Adrenal gland (tissue), 19 donors: ENCODE measurements at places on chromosomes 3 and 15. TPM values are rescaled to one million over a fixed set of nuclear protein-coding genes. Genes with fewer than 3 reads are reported as not detected.

GRCh38 chr3:146078031-146078430 is 83.0 kb downstream of the PLOD2 start:
- no peak overlapping the region for H3K27ac ChIP-seq
- H3K4me1 ChIP-seq: no peaks in the 10 kb centered on the region
- no peak overlapping the region for H3K4me3 ChIP-seq

DNA sequence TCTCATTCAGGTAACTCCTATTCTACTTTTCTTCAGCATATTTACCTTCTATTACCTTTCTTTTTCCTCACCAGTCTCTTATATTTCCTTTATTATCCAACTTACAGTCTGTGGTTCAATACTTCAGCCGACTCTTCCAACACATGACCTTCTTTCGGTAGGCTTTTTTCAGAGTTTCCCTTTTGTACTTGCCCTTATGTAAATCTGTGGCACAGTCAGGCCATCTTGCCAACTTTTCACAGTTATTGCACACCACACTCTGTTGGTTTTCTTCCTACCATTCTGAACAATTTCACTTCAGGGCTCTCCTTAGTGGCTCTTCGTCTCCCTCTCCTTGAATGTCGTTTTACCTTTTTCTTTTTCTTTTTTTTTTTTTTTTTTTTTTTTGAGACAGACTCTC is 427.8 kb downstream of the LPP start:
- peaks cover 21% of the 10 kb centered on the region for H3K4me1 ChIP-seq
- no peak for DNase-seq
- no peak overlapping the region for H3K4me3 ChIP-seq
- H3K36me3 ChIP-seq: no peaks in the 10 kb centered on the region
- H3K27ac ChIP-seq: no peak overlapping the region
- no peaks in the 10 kb centered on the region for H3K27me3 ChIP-seq

- H3K36me3 ChIP-seq: no peaks in the 10 kb centered on the region
- H3K4me3 ChIP-seq: no peak overlapping the region
- no peak for DNase-seq
- no peaks in the 10 kb centered on the region for H3K4me1 ChIP-seq
- H3K27me3 ChIP-seq: no peaks in the 10 kb centered on the region
- no peak overlapping the region for H3K27ac ChIP-seq
Measured at GRCh38 chr3:13519006-13519791, 29.7 kb upstream of the FBLN2 start.

DNA sequence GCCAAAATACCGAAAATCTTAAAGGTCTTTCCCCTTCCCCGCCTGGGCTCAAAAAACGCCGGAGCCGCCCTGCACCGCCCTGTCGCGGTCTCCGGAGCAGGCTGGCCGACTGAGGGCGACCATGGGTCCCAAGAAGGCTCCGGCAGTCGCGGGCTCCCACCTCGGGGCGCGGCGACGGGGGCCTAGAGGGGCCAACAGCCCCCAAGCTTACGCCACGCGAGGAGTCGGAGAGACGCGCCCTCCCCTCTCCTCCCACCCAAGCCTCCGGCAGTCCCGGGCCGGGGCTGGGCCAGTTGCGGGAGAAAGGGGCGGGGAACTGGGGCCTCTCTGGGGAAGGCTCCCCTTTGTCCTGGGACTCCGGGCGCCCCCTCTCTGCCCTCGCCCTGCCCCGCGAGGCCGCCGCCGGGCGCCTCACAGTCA is 69.2 kb downstream of the GOLGA8B start:
- peaks cover 7% of the 10 kb centered on the region for H3K4me1 ChIP-seq
- no peak overlapping the region for H3K27ac ChIP-seq
- no peaks in the 10 kb centered on the region for H3K36me3 ChIP-seq
- DNase-seq: peak; percentile 70
- H3K4me3 ChIP-seq: peak overlapping the region; percentile 63

Gene TGM4
- 0.22 TPM for polyA plus RNA-seq

DNA sequence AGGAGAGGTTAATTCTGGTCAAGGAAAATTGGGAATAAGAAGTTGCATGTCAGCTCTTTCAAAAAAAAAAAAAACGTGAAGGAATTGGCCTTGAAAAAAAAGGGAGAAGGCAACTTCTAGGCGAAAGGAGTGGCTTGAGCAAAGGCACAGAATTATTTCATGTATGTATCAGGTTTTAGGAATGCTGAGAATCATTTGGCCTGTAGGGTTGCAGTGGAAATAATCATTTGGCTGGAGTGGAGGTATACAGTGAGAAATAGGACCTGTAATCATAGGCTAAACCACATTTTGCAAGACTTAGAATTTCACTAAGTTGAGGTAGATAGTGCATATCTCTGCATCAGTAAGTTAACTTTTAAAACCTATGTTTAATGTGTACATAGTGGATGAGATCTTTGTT is 54.9 kb downstream of the EPHA6 start:
- H3K27me3 ChIP-seq: no peaks in the 10 kb centered on the region
- no peak overlapping the region for H3K4me3 ChIP-seq
- H3K4me1 ChIP-seq: no peaks in the 10 kb centered on the region
- no peaks in the 10 kb centered on the region for H3K36me3 ChIP-seq
- no peak for DNase-seq
- no peak overlapping the region for H3K27ac ChIP-seq

Gene SHC4
- 0.40 TPM for polyA plus RNA-seq

- no peaks in the 10 kb centered on the region for H3K36me3 ChIP-seq
- H3K27ac ChIP-seq: no peak overlapping the region
- H3K4me3 ChIP-seq: no peak overlapping the region
- no peaks in the 10 kb centered on the region for H3K4me1 ChIP-seq
- DNase-seq: no peak
Measured at GRCh38 chr15:75095594-75095993, 72.2 kb downstream of the PPCDC start.

DNA sequence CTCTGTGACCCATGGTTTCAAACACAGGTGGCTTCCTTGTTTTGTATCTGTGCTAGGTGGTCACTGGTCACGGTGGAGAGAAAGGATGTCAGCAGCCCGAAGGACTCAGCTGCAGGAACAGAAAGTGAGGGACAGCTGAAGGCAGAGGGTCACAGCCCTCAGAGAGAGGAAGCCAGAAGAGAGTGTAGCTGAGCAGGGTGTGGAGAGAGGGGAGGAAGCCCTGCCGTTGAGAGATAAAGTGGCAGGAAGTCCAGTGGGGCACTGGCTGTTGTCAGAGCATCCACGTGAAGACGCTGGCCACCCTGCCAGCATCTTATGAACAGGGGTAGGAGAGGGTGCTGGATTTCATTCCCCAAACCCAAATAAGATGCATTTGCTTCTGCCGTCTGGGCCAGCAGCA is 36.9 kb downstream of the LIMD1 start:
- no peak overlapping the region for H3K4me3 ChIP-seq
- DNase-seq: no peak
- H3K36me3 ChIP-seq: no peaks in the 10 kb centered on the region
- H3K27me3 ChIP-seq: no peaks in the 10 kb centered on the region
- peaks cover 4% of the 10 kb centered on the region for H3K4me1 ChIP-seq

DNA sequence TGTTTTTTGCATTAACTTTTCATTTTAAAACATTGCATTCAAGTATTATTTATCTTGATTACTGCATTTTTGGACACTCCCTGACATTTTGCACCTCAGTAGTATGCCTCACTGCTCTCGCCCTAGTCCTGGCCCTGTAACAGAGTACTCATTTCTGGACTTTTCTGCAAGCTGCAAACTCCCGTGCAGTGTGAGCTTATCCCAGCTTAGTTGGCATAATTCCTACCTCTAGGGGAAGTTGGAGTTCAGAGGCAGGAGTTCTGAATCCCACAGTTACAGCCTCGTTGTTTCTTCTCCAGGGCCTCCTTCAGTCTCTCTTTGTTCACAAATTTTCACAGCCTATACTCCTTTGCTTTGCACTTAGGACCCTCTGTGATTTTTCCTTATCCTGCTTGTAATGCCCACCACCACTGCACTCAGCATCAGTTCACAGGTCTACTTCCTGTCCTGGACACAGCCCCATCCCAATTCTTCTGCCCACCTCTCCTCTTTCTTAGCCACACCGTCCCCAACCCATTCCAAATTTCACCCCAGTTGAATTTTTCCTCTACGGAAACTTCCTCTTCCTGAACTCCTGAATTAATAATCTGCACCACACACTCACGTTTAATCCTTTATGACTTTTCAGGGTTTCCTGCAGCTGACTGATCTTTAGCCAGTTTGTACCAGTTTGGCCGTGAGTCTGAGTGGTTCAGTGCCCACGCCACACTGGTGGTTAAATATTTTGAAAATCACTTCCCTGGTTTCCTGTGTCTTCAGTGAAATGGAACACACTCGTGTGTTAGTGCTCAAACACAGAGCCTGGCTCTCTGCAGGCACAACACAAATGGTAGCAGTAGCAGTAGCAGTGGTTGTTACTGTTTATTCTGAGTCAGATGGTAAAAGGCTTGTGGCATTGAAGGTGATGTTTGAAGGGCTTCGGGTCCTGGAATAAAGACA is 6.3 kb upstream of the CTSH start:
- H3K36me3 ChIP-seq: no peaks in the 10 kb centered on the region
- peak overlapping the region; percentile 74 for H3K27ac ChIP-seq

Gene CCDC54
- not detected for polyA plus RNA-seq

GRCh38 chr3:62659660-62660059 is 215.6 kb downstream of the CADPS start:
- no peaks in the 10 kb centered on the region for H3K27me3 ChIP-seq
- DNase-seq: no peak
- no peak overlapping the region for H3K27ac ChIP-seq

DNA sequence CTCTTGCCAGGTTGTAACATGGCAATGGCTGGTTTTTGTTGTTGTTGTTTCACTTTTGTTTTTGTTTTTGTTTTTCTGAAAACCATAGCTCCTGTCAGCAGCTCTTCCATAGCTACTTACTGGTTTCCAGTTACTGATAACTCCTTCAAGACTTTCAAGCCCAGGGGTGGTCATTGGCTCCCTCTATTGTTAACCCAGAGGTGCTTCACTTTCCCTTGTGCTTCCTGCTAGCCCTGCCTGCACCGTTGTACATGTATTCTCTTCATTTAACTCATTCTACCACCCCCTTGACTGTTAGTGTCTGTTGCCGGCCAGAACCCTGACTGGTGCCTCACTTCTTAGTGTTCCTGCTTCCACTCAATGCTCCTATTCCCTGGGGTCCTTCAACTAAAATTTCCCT is 4.2 kb upstream of the TRAT1 start:
- no peaks in the 10 kb centered on the region for H3K4me1 ChIP-seq
- H3K27ac ChIP-seq: no peak overlapping the region

DNA sequence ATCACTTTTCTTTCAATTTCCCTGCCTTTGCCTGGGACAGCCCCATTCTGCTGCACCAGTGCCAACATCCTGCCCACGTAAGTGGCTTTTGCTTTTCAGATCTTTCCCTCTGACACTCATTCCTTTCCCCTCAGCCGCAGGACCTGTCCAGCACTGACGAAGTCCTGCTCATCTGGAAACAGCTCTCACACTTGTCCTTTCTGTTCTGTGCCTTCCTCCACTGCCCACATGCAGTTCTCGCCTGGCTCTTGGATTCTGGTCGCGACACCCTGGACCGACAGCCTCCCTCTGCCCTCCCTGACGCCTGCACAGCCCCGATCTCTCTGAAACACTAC is 99.7 kb downstream of the ADCY5 start:
- H3K4me1 ChIP-seq: peaks cover 7% of the 10 kb centered on the region
- no peak overlapping the region for H3K4me3 ChIP-seq
- H3K27me3 ChIP-seq: no peaks in the 10 kb centered on the region
- no peaks in the 10 kb centered on the region for H3K36me3 ChIP-seq
- no peak for DNase-seq

GRCh38 chr3:98811048-98811447 is 47.9 kb downstream of the ST3GAL6 start:
- no peak overlapping the region for H3K4me3 ChIP-seq
- H3K36me3 ChIP-seq: peaks cover 21% of the 10 kb centered on the region
- no peak overlapping the region for H3K27ac ChIP-seq
- no peak for DNase-seq
- no peaks in the 10 kb centered on the region for H3K4me1 ChIP-seq

Gene ST6GAL1
- 10.6 TPM for polyA plus RNA-seq

GRCh38 chr3:179702271-179702947 is 49.6 kb downstream of the USP13 start:
- peaks cover 24% of the 10 kb centered on the region for H3K4me1 ChIP-seq
- no peaks in the 10 kb centered on the region for H3K27me3 ChIP-seq
- no peak for DNase-seq
